ENCODE measurements at places on chromosomes 11 and 22.

- DNase-seq, result peak; percentile 88
These were observed at the start of gene TRABD for GRCh38 chr22:50185375-50186087. TSS of gene TRABD (plus strand) at chr22:50185913. CDS start at chr22:50193061, 7,148 bp downstream.

GRCh38 chr22:36204632-36205015 is 3.0 kb upstream of the APOL4 start:
- DNase-seq, result no peak

DNA sequence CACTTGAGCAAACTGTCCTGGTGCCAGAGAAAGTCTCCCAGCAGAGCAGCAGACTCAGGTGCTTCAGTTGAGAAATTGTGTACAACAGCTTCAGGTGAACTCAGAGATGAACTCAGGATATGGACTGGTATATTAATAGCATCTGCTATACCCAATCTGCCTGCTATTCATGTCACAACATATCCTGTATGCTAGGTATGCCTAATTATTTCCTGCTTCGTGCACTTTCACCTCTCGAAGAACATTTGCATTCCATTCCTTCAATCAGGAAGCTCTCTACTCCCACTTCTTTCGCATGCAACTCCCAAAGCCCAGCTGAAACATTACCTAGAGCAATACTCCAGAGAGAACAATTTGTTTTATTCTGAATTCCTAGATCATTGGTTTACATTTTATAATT is 207.7 kb downstream of the KCNA4 start:
- no peak for DNase-seq

DNA sequence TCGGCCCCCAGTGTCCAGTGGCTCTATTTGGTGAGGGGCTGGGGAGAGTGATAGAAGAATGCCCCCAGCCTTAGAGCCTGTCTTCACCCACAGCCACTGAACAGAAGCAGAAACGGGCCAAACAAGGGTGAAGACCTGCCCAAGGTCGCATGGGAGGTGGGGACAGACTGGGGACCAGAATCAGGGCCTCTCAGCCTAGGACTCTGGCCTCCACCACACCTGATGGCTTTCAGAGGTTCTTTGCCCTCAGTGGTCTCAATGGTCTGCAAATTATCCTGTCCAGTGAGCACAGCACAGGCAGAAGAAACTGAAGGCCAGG is 4.5 kb upstream of the MYRF start:
- DNase-seq, result no peak

DNA sequence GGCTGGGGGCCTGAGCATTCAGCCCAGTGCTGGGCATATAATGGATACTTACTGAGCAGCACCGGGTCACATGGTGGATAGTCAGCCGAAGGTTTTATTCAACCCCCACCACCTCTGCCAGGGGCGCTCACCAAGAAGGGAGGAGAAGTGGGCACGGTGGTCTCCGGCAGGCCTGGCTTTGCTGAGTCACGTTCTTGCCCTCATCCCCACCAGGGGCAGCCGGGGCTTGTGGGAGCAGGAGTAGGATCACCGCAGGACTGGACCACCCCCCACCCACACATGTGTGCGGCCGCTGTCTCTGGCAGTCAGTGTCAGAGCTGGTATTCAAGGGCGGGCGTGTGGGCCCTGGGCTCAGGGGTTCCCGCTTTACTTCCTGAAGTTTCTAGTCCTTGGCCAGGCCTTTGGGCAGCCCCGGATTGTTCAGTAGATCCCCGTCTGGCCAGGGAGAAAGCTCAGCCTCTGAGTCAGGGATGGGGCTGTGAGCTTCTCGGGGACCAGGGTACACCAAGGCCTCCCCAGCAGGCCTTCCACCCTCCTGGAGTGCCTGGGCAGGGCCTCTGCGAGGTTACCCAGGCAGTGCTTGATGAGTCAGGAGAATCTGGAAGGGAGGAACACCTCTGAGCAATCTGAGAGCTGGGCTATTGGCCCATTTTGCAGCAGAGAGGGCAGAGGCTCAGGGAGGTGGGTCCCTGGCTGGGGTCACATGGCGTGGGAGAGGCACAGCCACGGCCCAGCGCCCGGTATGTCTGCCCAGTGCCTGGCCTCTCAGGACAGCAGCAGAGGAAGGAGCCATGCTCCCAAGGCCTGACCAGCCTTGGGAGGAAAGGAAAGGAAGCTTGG is 60.6 kb downstream of the RTL6 start:
- no peak for DNase-seq

DNA sequence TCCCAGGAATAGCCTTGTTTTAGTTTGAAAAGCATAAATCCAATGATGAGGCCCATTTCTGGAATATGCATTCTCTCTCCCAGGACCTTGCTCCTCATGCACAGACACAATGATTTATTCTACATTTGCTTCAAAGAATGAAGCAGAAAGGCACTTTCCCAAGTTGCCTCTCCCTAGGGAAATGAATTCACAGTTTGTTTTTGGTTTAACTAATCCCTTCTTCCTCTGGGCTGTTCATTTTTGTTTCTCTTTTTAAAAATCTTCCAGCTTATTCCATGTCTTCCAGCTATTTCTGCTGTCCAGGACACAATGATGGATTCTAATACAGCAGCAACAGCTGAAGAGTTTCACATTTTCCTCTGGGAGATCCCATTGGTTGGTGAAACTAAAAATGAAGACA is 1529.2 kb upstream of the TENM4 start:
- DNase-seq, result no peak

DNA sequence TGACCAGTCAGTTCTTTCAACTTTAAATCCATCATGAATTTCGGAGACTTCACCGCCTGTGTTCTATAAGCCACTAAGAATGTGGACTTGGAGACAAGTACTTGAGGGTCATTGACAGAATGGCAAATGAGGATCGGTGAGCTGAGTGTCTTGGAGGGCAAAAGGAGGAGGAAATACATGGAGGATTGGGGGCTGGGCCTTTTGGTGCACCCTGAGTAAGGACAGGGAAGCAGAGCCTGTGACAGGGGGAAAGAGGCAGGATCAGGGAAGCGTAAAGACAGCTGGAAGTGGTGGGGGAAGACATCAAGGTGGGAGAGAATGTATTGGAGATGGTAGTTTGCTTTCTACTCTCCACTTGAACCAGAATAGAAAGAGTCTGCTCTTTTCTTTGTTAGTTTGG is 70.4 kb upstream of the MTMR2 start:
- DNase-seq, result no peak

GRCh38 chr11:57223601-57224000 is 13.4 kb downstream of the APLNR start:
- DNase-seq, result no peak

- DNase-seq, result no peak
These were observed 37.6 kb upstream of the THY1 start for GRCh38 chr11:119460582-119460981.

- no peak for DNase-seq
These were observed 108.6 kb downstream of the KIAA1671 start for GRCh38 chr22:25061134-25061533.

GRCh38 chr11:75141166-75141565 is 9.7 kb upstream of the SLCO2B1 start:
- no peak for DNase-seq

- no peak for DNase-seq
These were observed 42.2 kb upstream of the CCDC134 start for GRCh38 chr22:41758231-41758630.

DNA sequence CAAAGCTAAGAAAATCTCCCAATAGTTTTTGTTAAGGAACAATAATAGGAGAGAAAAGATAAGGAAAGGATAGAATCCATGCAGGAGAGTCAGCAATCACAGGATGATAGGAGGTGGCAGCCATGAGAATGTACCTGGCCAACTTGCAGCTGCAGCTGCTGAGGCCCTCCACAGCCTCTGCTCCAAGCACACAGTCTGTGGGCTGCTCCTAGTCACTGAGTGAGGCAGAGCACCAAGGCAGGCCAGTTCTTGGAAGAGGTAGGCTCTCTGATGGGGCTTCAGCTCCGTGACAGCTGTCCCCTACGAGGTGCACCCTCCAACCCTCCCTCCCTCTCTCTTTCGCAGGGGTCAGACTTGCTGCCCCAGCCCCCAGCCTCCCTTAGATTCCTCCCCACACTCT is 5.5 kb upstream of the KCNJ1 start:
- no peak for DNase-seq

All from ovary (tissue), 10 donors.